ENCODE measurements at places on chromosomes 5 and 9.

- peak; percentile 72 for DNase-seq
Observed at GRCh38 chr5:172758077-172758833, 12.7 kb downstream of the DUSP1 start.

DNA sequence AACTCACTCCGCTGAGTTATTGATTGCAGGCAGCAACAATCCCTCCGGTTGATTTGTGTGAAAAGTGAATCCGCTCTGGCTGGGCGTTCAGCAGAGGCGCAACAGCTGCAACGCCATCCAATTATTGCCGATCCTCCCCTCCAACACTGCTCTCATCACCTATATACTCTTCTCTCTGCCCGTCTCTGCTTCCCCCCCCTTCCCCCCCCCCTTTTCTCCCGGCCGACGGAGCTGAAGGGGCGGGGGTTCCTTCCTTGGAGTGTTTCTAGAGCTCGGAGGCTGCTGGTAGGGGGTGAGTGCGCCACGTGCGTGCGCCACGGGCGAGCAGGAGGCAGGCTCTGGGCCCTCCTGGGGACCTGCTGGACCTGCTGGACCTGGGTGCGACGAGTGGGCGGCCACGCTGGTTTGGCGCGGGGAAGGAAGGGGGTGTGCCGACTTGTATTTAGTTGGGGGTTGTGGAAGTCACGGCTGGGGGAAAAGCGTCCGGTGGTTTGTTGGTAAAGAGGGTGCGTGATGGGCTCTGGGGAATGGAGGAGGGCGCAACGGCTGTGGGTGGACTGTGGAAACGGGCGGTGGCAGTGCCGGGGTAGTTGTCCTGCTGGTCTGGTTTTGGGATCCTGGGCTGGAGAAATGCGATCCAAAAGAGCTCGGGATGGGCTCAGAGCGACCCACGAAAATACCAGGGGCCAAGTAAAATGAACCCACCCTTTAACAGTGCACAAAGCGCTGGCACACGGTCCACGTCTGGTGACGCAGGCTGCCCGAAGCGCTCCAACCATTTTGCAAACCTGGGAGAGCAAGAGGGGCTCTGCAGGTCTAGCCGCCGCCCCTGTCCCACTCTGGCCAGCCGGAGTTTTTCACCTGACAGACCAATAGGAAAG lies 6.4 kb upstream of the MEF2C start:
- DNase-seq = peak; percentile 13

DNA sequence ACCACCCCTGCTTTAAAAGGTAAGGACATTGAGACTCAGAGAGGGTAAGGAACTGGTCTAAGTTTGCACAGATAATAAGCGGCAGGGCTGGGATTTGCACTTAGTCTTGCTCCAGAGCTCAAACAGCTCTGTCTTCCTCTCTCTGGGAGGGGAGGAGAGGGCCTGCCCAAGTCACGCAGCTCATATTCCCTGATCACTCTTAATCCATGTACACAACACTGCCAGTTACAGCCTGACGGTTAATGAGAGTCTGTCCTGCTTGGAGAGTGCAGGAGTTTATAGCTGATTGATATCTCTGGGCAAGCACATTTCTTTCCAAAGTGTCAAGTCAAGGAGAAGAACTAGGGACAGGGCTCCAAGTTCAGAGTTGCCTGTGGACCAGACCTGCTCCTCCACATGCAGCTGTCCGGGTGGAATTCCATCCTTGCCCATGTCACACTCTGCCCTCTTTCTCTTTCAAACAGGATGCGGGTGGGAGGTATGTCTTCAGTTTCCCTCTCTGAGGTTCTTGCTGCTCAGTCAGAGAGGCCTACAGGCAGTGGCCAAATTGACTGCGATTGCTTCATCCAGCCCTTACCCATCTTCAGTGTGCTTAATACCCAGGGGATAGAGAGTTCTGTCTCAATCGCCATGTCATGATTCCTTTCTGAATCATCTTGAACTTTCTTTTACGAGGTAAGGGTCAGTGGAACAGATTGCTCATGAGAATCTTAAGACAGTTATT lies 54.5 kb downstream of the GALNT12 start:
- DNase-seq = no peak

- peak; percentile 55 for DNase-seq
Observed at GRCh38 chr9:5629312-5630080, 589 bp downstream of the RIC1 start.

DNA sequence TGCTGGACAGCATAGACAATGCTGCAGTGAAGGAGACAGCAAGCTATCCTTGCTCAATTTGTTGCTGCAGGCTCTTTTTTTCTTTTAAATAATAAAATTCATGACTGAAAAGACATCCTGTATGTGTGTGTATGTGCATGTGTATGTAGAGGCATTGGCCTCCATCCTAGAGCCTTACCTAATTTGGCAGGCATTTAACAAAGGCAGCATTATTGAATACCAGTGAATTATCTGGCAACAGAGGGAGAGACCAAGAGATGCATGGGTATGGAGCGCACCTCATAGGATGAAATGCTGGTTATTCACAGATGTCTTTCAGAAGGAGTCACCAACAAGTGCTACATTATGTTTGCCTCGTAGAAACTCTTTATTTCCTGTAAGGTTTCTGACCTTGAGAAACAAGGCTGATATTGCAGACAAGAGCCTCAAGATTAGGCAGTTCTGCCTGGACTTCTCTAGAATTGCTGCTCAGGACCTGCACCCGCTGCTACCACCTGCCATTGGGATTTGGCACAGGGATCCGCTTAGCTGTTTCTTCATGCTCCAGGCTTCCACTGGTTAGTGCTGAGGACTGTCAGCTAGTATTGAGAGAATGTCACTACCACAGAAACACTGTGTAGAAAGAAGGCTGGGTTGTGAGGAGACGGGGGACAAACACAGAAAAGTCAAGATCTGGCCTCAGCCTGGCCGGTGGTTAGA lies 247.7 kb upstream of the RFX3 start:
- no peak for DNase-seq

- DNase-seq = no peak
Observed at GRCh38 chr9:9949978-9950377, 662.8 kb downstream of the PTPRD start.

DNA sequence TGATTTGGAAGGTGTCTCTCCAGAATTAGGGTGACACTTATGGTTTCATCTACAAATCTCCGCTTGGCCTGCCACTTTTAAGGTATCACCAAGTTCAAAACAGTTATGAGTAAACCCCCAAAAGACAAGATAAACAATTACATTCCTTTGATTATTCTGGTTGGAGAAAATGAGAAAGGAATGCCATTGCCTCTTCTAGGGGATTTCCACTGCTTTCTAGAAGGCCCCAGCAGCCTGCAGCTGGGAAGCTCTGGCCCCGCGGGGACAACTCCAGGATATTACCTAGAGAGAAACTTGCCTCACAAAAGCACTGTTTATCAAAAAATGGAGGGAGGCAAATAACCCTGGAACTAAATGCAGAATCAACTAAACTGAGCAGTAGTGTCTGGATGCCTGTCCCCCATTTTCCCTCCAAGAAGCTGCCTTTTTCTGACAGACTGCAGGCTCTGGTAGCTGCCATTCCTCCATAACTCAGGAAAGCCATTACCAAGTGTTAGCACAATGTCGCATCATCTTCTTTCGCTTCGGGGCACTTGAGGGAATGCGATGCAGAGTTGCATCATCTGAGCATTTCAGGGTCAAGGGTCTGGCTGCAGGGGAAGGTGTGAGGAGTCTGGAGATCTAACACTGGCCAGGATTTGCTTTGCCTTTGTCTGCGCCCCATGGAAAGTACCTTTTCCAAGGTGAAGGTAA lies 71.5 kb upstream of the PLPP6 start:
- no peak for DNase-seq

- DNase-seq = no peak
Observed at GRCh38 chr5:62653001-62653863, 74.6 kb downstream of the LRRC70 start.

DNA sequence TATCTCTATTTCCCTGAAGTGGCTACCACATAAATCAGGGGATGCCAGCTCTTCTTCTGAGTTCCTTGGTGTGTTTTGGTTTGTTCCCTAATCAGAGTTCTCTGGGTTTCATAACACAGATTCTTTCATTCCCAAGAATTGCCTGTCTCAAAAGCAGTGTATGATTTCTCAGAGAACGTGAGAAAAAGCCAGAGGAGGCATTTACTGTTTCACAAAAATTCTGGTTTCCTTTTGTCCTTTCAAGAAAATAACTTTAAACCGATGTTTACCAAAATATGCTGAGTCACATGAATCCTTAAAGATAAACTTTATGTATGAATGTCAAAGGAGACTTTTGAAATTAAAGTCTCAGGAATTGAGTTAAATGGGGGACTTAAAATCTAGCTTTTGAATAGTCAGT lies 314.3 kb downstream of the EBF1 start:
- no peak for DNase-seq

DNA sequence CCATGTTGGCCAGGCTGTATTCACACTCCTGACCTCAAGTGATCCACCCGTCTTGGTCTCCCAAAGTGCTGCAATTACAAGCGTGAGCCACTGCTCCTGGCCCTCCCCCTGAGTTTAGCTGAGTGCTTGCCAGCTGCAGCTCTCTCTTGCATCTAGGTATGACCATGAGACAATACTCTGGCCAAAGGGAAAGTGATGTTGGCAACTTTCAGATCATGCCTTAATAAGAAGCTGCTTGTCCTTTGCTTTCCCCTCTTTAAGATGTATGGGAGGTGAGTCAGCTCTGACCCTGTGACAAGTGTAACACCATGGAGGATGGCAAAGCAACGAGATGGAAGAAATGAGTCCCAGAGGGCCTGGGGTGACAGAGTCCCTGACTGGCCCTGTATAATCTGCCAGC lies 18.7 kb upstream of the DCAF12 start:
- no peak for DNase-seq

- DNase-seq = peak; percentile 98
Observed at GRCh38 chr9:110069326-110070248, 138.4 kb downstream of the C9orf152 start.

- no peak for DNase-seq
Observed at GRCh38 chr9:109468927-109469326, 29.2 kb downstream of the PTPN3 start.

GRCh38 chr5:33840927-33841547 lies 50.8 kb downstream of the ADAMTS12 start:
- DNase-seq = no peak

- DNase-seq = no peak
Observed at GRCh38 chr5:100800562-100800961, 102.5 kb downstream of the ST8SIA4 start.

- no peak for DNase-seq
Observed at GRCh38 chr9:88753691-88754367, 218.9 kb downstream of the NXNL2 start.

- DNase-seq = no peak
Observed at GRCh38 chr5:138954257-138955012, 79.3 kb upstream of the LRRTM2 start.

DNA sequence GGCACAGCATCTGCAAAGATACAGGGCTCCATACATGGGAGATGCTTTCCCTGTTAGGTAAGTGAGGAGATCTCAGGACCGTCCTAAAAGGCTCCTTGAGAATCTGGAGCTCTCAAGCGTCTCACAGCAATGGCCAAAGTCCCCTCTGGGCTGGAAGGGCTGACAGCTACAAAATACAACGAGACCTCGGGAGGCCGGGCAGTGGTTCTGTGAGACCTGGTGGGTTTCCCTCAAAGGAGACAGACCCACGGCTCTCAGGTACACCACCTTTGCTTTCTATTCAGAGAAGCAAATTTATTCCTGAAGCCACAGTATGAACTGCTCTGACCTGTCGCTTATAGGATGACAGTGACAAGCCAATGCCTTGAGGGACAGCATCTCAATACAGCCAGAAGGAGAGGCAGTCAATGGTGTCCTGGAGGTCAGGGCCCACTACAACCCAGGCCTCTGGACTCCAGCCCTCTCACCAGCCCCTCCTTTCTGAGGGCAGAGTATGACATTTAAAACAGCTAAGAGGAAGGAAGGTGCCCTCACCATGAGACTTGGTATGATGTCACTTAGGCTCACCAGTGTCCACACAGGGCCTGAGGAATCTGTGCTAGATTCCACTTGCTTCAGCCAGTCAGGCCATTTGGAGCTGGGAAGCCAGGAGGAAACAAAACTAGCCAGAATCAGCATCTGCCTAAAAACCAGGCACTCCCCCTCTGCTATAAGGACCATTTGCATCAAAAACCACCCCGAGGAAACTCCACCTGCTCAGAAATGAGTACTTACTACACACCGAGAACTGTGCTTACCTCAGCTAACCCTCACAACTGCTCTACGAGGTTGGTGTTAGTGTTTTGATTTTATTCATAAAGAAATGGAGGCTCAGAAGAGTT lies 86.5 kb upstream of the FSTL4 start:
- no peak for DNase-seq

DNA sequence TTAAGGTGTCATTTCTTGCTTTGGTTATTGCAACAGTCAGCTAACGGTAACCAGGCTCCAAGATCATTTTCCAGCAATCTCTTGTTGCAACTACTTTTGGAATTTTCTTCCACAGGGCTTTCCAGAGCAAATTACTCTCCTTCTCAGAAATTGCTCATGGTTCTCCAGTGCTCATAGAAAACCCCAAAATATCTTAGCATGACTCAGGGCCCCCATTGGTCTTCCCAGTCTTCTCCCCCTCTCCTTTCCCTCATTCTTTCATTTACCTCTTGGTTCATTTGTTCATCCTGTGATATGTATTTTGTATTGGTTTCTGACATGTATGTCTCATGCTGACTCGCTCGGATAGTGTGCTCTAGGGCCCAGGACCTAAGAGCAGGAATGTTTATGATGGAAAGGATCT lies 35.6 kb downstream of the WWC1 start:
- DNase-seq = no peak

DNA sequence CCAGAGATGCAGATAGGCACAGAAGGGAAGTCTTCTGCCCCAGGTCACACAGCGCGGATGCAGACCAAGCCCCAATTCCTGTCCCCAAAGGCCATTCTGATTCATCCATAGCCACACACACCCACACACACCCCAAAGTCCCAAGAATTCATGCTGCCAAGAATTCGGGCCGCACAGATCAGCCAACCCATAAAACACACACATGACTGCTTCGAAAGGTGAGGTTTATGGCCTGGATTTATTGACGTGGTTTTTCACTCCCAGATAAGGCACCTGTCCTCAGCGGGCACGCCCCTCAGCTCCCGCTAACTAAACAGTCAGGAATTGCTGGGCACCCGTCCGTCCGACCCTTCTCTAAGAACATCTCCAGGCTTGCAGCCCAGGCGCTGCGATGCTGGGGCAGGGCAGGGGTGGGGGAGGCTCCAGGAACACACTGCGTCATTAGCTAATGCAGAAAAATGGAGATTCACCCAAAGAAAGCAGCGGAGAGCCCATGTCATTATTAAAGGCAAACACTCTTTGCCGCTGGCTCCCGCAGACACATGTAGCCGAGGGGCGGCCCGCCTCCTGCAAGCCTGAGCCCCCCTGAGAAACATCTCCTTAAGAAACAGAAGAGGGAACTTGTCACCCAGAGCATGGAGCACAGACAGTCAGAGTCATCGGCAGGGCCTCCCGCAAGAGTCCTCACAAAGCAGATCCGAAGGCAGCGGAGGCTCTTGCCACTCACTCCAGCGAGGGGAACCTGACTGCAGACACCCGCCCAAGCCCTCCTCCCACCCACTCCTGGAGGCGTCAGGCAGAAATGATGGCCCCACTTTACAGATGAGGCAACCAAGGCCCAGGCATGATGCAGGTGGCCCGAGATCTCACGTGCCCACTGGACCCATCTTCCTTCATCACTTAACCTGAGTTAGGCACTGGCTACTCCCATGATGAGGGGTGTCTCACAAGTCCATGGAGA lies 19.9 kb downstream of the VAV2 start:
- DNase-seq = no peak

- no peak for DNase-seq
Observed at GRCh38 chr9:68978066-68978465, 35.8 kb downstream of the PRKACG start.
